ENCODE measurements at places on chromosomes 3 and 15.

DNA sequence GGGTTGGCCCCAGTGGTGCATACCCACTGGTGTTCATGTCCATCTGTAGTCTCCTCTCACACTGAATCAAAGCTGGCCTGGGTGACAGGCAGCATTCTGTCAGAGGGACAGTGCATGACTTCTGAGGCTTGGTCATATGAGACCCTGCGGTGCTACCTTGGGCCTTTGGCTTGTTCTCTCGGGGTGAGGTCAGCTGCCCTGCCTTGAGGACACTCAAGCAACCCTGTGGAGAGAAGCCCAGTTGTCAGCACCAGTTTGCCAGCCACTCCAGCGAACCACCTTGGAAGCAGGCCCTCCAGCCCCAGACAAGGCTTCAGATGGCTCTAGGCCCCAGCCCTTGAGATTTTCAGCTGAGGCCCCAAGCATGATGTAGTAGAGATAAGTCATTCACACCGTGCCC, 16.9 kb upstream of the RAB7A start:
- no peak for DNase-seq
- no peak overlapping the region for H3K27ac ChIP-seq
- peaks cover 7% of the 10 kb centered on the region for H3K4me1 ChIP-seq

GRCh38 chr3:23999012-23999641, 54.0 kb downstream of the NR1D2 start:
- no peaks in the 10 kb centered on the region for H3K4me1 ChIP-seq
- peak; percentile 76 for DNase-seq
- H3K4me3 ChIP-seq: no peak overlapping the region

DNA sequence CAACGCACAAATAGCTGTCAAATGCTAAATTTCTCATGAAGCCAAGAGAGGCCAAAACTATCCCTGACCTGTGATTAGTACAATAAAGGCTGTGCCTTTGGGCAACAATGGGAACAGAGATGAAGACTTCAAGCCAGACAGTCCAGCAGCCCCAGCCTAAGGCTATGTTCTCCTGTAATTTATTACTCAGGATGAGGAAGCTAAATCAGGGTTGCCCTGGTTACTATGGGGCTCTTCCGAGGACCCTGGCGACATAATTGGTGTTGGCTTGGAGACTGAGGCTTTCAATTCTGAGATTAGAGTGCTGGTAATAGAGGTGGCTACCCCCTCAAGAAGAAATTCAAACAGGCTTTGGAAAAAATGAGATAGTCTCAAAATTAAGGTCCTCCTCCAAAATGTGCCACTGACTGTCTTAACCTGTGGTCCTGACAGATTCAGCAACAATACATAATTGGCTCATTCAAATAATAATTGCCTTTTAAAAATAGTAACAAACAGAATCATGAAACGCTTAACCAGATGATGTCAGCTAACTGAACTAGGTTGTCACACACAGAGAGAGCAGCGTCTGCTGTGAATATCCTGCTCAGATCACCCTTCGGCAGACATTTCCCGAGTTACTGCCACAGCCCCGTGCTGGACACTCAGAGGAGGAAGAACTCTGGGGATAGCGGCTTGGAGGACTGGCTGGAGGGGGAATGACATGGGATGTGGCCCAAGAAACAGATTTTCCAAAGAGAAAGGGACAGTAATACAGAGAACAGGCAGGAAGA, 43.0 kb downstream of the NSMCE3 start:
- H3K4me1 ChIP-seq: no peaks in the 10 kb centered on the region
- H3K27ac ChIP-seq: no peak overlapping the region
- no peaks in the 10 kb centered on the region for H3K36me3 ChIP-seq

- H3K36me3 ChIP-seq: peaks cover 16% of the 10 kb centered on the region
- peaks cover 2% of the 10 kb centered on the region for H3K4me1 ChIP-seq
These were observed 8.0 kb upstream of the SLC22A13 start for GRCh38 chr3:38257583-38257982.

DNA sequence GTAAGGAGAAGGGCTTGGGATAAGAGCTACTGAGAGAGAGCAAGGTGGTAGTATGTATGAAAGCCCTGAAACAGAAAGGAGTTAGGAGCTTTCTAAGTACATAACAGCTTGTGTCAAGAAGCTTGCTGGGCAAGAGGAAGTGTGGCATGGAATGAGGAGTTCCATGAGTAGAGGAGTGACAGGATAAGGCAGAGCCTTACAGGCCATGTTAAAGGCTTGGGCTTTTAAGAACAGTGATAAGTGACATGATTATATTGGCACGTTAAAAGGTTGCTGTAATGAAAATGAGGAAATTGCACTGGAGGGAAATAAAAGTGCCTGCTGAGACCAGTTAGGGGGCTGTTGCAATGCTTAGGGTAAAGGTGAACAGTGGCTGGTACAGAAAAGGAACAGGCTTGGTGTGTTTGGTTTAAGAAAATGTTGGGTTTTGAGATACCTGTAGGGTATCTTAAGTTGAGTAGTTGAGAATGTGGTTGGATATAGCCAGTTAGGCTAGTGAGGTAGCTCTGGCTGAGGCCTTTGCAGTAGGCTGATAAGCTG, 49.0 kb downstream of the MEF2A start:
- H3K27ac ChIP-seq: peak overlapping the region; percentile 94
- H3K27me3 ChIP-seq: no peaks in the 10 kb centered on the region
- no peak for DNase-seq
- no peak overlapping the region for H3K4me3 ChIP-seq
- peaks cover 52% of the 10 kb centered on the region for H3K4me1 ChIP-seq

- H3K4me1 ChIP-seq: no peaks in the 10 kb centered on the region
- no peaks in the 10 kb centered on the region for H3K36me3 ChIP-seq
- no peaks in the 10 kb centered on the region for H3K27me3 ChIP-seq
- no peak overlapping the region for H3K4me3 ChIP-seq
- DNase-seq: no peak
These were observed 22.0 kb downstream of the COLQ start for GRCh38 chr3:15499536-15499935.

DNA sequence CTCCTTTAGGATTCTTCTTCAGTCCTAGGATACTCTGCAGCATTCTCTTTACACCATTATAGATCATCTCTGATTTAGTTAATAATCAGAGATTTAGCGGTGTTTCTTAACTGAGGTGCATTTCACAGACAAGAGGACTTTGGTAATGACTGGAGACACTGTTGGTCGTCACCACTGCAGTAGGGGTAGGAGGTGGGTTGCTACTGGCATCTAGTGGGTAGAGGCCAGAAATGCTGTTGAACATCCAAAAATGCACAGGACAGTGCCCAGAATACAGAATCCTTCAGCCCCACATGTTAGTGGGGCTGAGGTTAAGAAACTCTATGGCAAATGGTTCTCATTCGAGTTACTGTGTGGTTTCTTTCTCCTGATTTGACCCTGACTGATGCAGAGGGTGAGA, 80.4 kb upstream of the LMCD1 start:
- H3K36me3 ChIP-seq: no peaks in the 10 kb centered on the region
- H3K27ac ChIP-seq: no peak overlapping the region
- no peaks in the 10 kb centered on the region for H3K27me3 ChIP-seq
- no peak overlapping the region for H3K4me3 ChIP-seq

- H3K4me3 ChIP-seq: no peak overlapping the region
- no peaks in the 10 kb centered on the region for H3K27me3 ChIP-seq
- DNase-seq: no peak
- H3K36me3 ChIP-seq: peaks cover 3% of the 10 kb centered on the region
- peaks cover 79% of the 10 kb centered on the region for H3K4me1 ChIP-seq
These were observed 15.2 kb downstream of the SLC2A2 start for GRCh38 chr3:171011109-171011872.

DNA sequence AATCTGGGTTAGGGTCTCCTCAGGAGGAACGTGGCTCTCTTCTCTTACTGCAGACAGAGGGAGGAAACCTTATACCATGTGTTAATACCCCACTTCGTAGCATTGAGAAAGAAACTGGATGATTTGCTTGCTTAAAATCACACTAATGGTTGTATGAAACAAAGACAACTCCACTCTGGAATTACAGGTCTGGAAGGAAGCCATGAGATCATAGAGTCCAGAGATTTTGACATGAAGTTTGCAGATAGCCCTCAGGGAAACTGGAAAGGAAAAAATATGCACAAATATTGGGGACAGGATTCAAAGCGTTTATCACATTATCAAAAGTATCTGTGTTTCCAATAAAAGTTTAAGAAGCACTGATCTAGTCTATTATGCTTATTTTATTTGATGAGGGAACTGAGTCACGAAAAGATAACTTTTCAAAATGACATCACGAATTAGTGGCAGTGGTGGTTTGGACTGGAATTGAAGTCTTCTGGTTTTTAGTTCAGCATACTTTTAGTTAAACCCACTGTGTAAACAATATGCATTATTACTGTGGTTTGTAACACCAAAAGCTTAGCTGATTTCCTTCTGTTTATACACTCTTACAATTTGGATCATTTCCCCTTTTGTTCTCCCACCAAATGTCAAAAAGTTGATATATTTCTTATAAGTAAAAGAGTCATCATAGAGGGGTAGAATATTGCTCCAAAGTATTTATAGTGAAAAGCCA, 16.8 kb downstream of the FGF7 start:
- no peak for DNase-seq
- H3K27ac ChIP-seq: no peak overlapping the region
- H3K4me1 ChIP-seq: no peaks in the 10 kb centered on the region

DNA sequence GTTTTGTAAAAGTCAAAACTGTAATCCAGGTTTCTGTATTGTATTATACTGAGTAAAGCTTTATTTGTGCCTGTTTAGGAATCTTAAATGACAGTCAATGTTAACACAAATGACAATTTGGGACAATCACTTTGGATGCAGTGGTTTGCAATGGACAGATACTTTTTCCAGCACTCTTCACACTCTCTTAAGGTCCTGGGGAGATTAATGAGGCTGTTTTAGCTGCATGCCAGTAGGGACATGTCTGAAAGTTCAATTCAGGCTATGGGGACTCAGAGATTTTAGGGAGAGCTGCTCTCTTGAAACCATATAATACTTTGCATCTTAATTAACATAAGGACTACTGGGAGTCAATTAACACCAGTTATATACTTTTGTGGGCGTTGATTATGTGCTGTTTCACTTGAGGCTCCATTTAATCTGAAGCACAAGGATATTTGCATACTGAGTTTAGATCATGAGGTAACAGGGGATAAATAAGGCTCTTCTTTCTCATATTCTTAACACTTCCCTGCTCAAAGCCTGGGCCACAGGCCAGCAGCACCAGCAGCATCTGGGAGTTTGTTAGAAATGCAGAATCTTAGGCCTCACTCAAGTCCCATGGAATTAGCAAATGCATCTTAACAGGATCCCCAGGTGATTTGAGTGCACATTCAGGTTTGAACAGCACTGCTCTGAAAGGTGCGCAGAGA, 972.8 kb downstream of the PLOD2 start:
- no peaks in the 10 kb centered on the region for H3K36me3 ChIP-seq
- DNase-seq: no peak
- H3K4me3 ChIP-seq: no peak overlapping the region
- H3K4me1 ChIP-seq: no peaks in the 10 kb centered on the region
- no peaks in the 10 kb centered on the region for H3K27me3 ChIP-seq

GRCh38 chr15:68768321-68768720, 52.4 kb downstream of the ANP32A start:
- H3K4me1 ChIP-seq: no peaks in the 10 kb centered on the region
- H3K27me3 ChIP-seq: no peaks in the 10 kb centered on the region
- no peak overlapping the region for H3K27ac ChIP-seq
- no peak overlapping the region for H3K4me3 ChIP-seq
- no peak for DNase-seq
- H3K36me3 ChIP-seq: no peaks in the 10 kb centered on the region

DNA sequence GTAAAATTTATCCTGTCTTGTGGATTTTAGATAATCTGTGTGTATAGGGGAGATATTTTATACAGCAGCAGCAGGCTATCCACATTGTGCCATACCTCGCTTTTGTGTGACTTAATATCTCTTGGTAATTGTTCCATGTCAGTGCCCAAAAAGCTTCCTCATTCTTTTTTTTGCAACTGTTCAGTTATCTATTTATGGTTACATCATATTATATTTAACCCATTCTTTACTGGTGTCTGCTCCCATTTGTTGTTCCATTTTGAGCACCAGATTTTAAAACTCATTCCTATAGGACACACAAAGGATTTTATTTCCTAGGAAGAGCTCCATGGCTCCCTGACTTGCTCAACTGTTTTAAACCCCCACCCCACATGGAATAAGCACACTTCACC, 86.3 kb upstream of the RASGRP1 start:
- no peaks in the 10 kb centered on the region for H3K4me1 ChIP-seq
- H3K4me3 ChIP-seq: no peak overlapping the region
- DNase-seq: no peak
- H3K27me3 ChIP-seq: no peaks in the 10 kb centered on the region
- no peak overlapping the region for H3K27ac ChIP-seq
- no peaks in the 10 kb centered on the region for H3K36me3 ChIP-seq

DNA sequence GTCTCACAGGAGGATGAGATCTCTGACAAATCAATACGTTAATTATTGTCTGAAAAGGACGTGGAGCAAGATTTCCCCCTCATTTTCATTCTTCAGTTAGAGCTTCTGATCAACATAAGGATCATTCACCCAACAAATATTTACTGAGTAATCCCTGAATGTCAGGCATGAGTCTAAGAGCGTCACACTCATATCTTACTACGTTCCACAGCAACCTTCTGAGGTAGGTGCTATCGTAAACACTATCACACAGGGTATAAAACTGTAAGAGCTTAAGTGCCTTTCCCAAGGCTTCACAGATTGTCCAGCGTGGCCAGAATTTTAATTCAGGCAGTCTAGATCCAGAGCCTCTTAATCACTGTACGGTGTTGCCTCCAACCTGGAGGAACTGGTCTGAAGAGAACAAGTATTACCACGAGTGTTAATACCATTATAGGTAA, 10.6 kb upstream of the TM4SF1 start:
- no peak for DNase-seq
- peak overlapping the region; percentile 43 for H3K27ac ChIP-seq
- H3K36me3 ChIP-seq: no peaks in the 10 kb centered on the region
- peaks cover 5% of the 10 kb centered on the region for H3K4me1 ChIP-seq
- H3K4me3 ChIP-seq: no peak overlapping the region

GRCh38 chr3:72559385-72559784, 288.9 kb downstream of the SHQ1 start:
- H3K27me3 ChIP-seq: no peaks in the 10 kb centered on the region
- H3K4me1 ChIP-seq: no peaks in the 10 kb centered on the region
- H3K36me3 ChIP-seq: no peaks in the 10 kb centered on the region
- no peak overlapping the region for H3K4me3 ChIP-seq
- DNase-seq: no peak

DNA sequence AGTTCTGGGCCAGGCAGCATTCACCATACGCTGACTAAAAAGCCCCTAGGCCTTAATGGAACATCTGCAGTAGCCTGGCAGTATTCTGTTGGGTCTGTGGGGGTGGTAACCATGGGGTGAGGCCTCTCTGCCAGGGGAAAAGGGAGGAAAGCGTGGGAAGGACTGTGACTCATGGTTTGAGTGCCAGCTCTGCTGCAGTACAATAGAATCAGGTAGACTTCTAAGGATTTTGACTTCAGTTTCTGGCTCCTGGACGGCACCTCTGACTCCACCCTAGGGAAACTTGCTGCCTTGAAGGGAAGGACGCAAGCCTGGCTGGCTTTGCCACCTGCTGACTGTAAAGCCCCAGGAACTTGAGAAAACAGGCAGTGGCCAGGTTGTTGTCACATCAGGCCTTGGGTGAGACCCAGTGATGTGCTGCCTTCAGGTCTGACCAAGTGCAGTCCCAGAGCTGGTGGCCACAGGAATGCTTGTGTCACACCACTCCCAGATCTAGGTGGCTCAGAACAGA, 148.6 kb downstream of the SUCNR1 start:
- DNase-seq: no peak
- no peaks in the 10 kb centered on the region for H3K27me3 ChIP-seq
- no peak overlapping the region for H3K4me3 ChIP-seq
- no peaks in the 10 kb centered on the region for H3K4me1 ChIP-seq

All from liver (tissue), 10 donors.